NCI-H69 (cell line): ENCODE measurements at places on chromosomes 6 and 20.

- peak; percentile 30 for DNase-seq
These were observed 1.1 kb downstream of the RNASET2 start for GRCh38 chr6:166955121-166955864.

DNA sequence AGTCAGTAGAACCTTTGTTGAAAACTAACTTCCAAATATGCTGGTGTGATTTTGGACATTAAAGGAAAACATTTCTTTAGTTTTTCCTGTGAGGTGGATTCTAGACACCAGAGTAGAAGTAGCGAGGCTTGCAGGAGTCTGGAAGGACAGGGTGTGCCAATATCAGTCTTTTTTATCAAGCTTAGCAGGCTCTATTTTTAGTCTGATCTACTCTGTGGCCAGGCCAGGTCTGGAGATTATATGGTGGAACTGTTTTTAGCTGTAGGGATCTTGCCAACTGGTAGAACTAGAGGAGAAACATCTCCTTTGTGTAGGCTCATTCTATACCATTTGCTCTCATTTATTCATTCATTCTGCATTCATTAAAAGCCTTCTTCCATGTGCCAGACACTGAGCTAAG, 42.7 kb downstream of the LRP11 start:
- no peak for DNase-seq

GRCh38 chr6:107712237-107712664, 111.9 kb downstream of the SCML4 start:
- DNase-seq = peak; percentile 35

GRCh38 chr6:133768656-133769295, 120.1 kb upstream of the TCF21 start:
- peak; percentile 39 for DNase-seq

- no peak for DNase-seq
These were observed 233.6 kb downstream of the TTLL2 start for GRCh38 chr6:167558246-167559177.

DNA sequence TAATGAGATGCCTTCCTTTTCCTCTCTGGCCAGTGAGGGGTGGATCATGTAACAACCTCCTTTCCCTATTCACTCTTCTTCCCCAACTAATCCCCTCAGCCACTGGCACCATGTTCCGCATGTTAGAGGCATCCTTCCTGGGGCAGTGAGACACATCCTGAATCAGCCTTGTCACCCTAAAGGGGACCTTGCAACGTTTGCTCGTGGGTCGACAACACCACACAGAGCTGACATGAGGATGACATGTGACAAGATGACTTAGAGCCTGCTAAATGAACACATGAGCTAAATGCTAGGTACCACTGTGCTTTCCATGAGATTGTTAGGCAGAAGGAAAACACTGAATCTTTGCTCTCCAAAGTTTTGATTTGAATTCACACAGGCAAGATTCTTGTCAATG, 129.2 kb downstream of the ATXN1 start:
- no peak for DNase-seq

DNA sequence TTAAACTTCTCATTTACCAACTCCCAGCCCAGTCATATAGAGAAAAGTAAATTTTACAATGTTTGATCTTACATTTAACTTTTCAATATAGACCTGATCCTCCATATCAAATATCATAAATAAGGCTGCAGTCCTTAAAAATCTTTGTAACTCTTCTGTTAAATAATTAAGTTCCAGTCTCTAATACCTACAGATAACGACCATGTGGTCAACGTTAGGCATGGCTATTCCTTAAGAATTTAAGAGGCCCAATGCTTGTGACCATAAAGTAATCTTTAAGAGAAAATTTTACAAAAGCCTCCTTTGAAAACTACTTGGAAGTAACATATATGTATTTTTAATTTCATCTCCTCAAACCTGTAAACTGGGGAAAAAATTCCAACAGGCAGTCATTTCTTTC, 1.6 kb downstream of the FBXO5 start:
- DNase-seq = no peak
